ENCODE measurements at places on chromosomes 1 and 21.

DNA sequence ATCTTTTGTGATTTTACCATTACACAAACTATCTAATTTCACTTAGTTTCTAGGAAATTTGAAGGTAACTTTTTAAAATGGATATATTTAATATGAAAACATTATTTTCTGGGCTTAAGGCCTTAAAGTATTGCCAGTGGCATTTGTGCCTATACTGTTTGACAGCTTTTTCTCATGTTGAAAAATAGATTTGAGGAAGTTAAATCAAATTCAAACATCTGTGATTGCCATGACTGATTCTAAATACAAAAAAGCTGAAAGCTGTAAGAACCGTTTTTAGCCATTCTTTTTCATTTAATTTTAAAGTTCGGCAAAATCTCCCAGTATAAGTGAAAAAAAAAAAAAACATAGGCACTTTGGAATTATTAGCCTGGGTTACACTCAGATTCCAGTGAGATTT lies 301.1 kb downstream of the DPYD start:
- DNase-seq: no peak

GRCh38 chr1:106879538-106879937 lies 176.9 kb upstream of the PRMT6 start:
- no peak for DNase-seq

- DNase-seq: no peak
Observed at GRCh38 chr1:192521734-192522133, 53.8 kb upstream of the RGS1 start.

- peak; percentile 19 for DNase-seq
Observed at GRCh38 chr1:90621986-90622385, 95.1 kb downstream of the BARHL2 start.

DNA sequence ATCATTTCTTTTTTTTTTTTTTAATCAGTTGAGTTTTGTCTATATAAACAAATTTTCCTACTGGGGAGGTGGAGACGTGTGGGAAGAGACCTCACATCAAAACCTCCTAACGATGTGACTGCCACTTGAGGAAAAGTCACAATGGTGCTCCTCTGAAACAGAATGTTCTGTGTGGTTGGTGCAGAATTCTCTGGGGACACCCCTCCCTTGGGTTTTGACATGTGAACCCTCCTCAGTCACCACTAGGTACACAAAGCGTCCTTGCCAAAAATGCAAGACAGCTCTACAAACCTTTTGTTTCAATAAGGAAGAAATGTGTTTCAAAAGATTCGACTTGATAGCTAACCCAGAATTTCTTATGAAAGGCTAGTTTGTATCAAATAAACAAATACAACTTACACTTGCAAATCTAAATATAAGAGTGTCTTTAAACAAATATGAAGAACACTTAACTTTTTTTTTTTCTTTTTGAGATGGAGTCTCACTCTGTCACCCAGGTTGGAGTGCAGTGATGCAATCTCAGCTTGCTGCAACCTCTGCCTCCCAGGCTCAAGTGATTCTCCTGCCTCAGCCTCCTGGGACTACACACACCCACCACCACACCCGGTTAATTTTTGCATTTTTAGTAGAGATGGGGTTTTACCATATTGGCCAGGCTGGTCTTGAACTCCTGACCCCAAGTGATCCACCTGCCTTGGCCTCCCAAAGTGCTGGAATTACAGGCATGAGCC lies 9.3 kb downstream of the SLC25A24 start:
- DNase-seq: no peak

- no peak for DNase-seq
Observed at GRCh38 chr1:107142666-107143065, 1.8 kb downstream of the NTNG1 start.

DNA sequence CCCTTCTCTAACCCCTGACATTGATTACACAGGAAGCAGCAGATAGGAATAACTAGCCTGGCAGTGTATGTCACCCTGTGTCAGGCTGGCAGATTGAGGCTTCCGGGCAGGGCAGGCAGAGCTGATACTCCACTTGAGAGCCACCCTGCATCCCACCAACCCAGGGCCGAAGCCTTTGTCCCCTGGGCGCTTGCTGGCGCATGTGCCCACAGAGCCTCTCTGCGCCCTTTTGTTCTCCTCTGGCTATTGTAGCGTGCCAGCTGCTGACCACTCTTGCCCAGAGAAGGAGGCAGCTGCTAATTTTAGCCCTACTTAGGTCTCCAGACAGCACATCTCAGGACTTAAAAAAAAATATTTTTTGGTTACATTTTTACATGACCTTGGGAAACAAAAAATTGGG lies 304.9 kb downstream of the HHAT start:
- no peak for DNase-seq

DNA sequence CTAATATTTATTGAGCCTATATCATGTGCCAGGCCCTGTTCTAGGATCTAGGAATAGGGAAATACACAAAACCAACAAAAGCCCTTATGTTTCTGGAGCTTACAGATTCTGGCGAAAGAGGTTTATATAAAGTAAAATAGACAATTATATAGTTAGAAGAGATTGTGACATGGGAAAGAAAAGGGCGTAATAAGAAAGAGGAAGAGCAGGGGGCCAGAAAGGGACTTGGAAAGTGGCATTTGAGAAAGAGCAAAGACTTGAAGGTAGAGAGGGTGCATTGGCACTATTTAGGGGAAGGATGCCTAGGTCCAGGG lies 322.5 kb upstream of the FAM78B start:
- DNase-seq: no peak

- no peak for DNase-seq
Observed at GRCh38 chr1:236035681-236036101, 29.2 kb downstream of the NID1 start.

GRCh38 chr1:220956501-220957232 lies 77.4 kb downstream of the HLX start:
- no peak for DNase-seq

- DNase-seq: no peak
Observed at GRCh38 chr21:27561116-27561515, 594.2 kb upstream of the ADAMTS5 start.

- no peak for DNase-seq
Observed at GRCh38 chr1:41003640-41004220, 17.8 kb downstream of the SLFNL1 start.

DNA sequence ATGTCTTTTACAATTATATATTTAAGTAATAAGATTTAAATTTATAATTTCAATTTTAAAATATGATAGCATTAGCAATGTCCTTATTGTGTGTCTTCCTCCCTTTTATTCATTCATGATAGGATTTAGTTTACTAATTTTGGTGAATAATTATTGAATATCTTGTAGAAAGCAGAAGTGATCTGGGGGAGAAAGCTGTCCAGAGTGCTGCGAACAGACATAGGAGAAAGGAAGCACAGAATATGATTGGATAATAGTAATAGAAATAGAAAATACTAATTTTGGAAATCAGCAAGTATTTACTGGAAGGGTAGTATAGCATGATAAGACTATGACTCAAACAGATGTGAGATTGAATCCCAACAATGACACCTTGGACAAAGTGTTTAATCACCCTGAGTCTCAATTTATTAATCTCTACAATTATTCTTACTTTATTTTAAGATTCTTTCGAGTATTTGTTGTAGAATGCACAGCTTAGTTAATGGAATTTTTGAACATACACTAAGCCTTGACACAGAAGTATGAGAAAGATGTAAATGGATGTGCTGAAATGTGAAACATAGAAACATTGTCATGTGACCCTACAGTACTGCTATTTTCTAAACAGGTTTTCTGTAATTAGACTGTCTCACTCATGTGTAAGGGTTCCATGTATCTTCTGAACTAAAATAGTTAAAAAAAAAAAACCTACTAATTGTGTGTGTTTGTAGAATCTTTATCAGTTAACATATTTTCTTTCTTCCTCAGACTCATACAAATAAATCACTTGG lies 7.9 kb downstream of the SH3GLB1 start:
- DNase-seq: no peak

DNA sequence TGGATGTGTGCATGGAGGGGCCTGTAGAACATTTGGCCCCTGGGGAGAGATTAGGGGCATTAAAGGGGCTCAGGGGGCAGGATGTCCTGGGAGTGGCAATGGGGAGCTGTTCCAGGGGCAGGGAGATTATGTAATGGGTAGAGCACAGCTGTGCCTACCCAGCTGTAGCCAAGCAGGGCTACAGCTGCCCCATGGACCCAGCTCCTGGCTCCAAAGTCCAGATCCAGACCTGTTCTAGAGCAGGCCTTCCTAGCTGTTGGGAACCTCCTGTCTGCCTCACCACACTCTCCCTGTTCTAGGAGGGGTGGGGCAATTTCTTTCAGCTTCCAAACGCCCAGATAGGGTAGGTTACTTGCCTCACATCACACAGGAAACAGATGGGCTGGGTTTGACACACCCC lies 5.6 kb downstream of the RPS6KA1 start:
- DNase-seq: no peak

DNA sequence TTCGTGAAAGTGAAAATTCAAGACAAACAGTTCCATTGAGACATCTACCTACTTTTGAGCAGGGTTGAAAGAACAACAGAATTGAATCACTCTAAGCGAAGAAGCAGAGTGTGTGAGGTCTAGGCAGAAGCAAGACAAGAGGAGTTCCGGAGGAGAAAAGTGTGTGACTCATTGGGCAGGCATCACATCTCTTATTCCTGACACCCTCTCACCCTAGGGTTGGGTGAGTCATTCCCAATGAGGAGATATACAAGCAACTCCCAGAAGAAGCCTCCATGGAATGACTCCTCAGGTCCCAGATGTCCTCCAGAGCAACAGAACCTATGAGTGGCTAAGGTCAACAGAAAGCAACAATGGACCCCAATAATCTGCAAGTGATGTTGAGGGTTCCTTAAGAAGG lies 138.1 kb downstream of the TPR start:
- DNase-seq: no peak

- no peak for DNase-seq
Observed at GRCh38 chr1:108045460-108045859, 80.5 kb upstream of the VAV3 start.

GRCh38 chr21:43332861-43333297 lies 94.1 kb downstream of the SIK1 start:
- no peak for DNase-seq

GRCh38 chr1:86823386-86823785 lies 90.5 kb downstream of the SELENOF start:
- no peak for DNase-seq

DNA sequence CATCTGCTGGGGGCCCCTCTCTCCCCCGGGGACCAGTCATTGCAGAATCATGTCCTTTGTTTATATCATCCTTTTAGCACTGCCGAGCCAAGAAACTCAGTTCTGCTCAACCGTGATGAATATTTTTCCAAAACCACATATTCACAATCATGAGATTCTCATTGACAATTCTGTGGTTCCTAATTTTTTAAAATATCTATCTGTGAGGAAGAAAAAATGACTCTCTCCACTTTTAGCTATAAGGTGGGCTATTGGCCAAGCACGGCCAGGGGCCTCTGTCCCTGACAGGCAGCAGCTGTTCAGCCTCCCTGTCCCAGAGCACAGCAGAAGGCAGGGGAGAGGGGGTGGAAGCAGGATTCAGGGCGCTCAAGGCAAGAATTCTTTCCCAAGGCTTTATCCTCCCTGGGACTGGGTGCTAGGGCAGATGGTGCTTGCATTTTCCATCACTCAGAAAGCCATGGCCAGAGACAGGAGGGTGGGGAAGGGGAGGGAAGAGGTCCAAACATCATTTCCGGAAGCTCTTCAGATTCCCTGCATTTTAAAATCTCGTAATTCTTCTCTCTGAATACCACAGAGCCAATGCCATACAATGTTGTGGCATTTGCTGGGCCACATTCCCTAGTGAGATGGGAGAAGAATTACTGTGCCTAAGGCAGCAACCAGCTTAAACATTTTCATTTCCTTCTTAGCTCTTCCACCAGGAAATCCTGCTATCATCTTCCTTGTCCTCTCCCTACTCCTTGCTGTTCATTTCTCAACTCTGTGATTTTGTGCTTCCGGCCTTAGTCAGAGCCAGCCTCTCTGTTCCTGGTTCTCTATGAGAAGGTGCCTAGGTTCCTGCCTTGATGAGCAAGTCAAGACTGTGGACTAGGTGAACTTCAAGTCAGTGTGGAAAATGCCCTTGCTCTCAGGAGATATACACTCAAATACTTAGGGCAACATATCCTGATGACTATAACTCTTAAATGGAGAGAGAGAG lies 60.3 kb downstream of the KCNJ6 start:
- peak; percentile 45 for DNase-seq

DNA sequence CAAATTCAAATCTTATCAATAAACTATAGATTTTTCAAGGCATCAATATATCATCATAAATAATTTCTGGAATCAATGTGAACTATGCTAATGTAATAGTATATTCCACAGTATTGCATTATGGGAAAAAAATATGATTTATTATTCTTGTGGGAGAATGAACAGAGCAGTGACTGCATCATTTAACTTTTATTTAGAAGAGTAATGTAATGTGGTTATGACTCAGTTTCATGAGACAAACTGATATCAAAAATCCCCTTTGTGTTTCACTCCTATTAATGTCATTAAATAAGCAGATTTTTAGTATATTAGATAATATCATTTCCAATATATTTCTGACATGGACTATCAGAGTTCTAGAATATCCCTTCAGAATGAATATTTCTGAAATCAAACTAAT lies 187.6 kb downstream of the LRRC40 start:
- DNase-seq: no peak

- no peak for DNase-seq
Observed at GRCh38 chr1:15876357-15877055, 29.0 kb downstream of the SPEN start.

- DNase-seq: no peak
Observed at GRCh38 chr1:235138821-235139220, 10.2 kb upstream of the TOMM20 start.

GRCh38 chr21:44931137-44931500 lies 8.7 kb upstream of the SLX9 start:
- no peak for DNase-seq

- DNase-seq: no peak
Observed at GRCh38 chr1:67579623-67580394, 105.2 kb upstream of the GADD45A start.

DNA sequence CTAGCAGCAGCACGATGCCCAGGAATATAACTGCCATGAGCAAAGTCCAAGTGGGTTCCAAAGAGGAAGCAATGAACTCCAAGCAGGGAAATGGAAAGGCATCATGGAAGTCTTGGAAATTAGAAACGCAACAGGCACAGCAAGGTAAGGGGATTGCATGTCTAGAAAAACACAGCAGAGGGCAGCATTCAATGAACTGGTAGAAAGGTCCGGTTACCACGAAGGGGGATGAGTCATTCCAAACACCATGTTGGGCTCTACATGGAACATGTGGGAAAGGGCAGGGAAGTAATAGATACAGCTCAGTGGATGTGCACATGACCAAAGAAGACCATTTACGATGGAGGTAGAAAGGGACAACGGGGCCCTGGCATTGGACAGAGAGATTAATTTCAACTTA lies 36.4 kb downstream of the RXRG start:
- no peak for DNase-seq

DNA sequence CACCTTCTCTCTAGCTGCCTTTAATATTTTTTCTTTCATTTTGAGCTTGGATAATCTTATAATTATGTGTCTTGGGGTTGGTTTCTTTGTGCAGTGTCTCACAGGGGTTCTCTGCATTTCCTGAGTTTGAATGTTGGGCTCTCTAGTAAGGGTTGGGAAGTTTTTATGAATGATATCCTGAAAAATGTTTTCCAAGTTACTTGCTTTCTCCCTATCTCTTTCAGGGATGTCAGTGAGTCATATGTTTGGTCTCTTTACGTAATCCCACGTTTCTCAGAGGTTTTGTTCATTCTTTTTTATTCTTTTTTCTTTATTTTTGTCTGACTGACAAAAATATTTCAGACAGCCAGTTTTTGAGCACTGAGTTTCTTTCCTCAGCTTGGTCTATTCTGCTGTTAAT lies 55.4 kb upstream of the CCDC190 start:
- DNase-seq: no peak

GRCh38 chr1:33380811-33381210 lies 50.1 kb downstream of the PHC2 start:
- no peak for DNase-seq

Data from retina (tissue), 1 donor.